ENCODE measurements at places on chromosomes 1 and 21.

GRCh38 chr1:101938681-101939080 lies 58.0 kb downstream of the OLFM3 start:
- no peak for DNase-seq

DNA sequence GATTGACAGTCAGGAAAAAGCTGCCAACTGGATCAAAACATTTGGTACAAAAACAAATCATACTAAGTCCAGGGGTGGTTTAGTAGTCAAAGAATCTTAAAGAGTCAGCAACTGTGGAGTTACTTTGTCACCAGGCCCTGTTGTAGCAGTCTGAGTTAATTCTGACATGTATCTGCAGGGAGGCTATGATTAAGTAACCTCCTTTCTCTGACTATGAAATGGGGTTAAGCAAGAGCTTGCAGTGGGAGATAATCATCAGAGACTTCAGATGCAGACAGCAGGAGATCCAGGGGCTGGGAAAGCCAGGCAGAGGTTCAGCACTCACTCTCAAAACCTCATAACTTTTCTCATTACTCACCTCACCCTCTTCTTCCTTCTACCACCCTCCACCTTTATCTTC lies 99.2 kb upstream of the BTG3 start:
- DNase-seq = no peak

DNA sequence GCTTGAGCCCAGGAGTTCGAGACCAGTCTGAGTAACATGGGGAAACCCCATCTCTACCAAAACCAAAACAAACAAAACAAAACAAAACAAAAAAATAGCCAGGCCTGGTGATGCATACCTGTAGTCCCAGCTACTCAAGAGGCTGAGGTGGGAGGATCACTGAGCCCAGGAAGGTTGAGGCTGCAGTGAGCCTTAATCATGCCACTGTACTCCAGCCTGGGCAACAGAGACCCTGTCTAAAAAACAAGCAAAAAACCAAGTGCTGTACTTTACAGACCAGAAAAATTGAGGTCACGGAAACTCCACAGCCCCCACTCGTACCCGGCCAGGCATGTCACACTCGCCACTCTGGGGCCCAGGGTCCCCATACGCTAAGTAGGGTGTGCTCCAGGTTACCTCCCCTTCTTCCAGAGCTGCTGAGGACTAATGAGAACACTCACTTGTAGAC lies 22.9 kb downstream of the ATP2B4 start:
- DNase-seq = no peak

- no peak for DNase-seq
Measured at GRCh38 chr1:69846267-69846666, 278.5 kb downstream of the LRRC7 start.

GRCh38 chr21:15506086-15506485 lies 223.7 kb upstream of the USP25 start:
- DNase-seq = no peak

- DNase-seq = no peak
Measured at GRCh38 chr1:219460896-219461815, 151.7 kb downstream of the ZC3H11B start.

DNA sequence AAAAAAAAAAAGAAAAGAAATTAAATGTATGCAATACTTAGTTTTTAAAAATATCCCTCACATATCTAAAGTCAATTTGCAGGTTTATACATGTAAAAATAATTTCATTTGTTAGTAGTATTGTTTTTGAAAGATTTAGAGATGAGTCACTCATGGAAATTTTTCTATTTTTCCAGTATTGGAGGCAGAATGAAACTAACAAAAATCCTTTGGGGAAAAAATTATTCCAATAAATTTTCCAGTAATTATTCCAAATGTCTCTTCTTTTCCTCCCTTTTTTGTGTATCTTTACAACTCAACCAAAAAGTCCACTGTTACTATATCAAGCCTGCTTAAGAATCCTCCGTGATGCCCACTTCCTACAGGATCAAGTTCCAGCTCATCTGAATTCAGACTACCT lies 29.9 kb downstream of the MPZL1 start:
- no peak for DNase-seq

DNA sequence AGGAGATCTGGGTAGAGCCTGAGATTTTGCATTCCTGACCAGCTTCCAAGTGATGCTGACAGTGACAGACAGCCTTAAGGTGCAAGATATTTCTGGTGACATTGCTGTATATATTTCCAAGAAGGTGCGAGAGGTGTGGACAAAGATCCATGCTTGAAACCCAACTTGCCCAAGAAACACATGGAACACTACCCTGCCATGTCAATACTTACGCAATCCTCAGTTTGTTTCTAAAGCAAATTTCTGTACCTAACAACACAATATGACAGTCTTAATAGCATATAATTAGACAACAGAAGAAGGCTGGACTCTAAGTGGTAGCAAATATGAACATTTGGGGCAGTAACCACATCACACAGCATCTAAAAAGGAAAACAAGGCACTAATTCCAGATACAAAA lies 260.4 kb downstream of the DSCAM start:
- no peak for DNase-seq

- DNase-seq = no peak
Measured at GRCh38 chr1:46643368-46643775, 24.8 kb downstream of the ATPAF1 start.

GRCh38 chr1:215022741-215023141 lies 59.8 kb upstream of the KCNK2 start:
- DNase-seq = no peak

GRCh38 chr1:107432108-107432507 lies 291.3 kb downstream of the NTNG1 start:
- DNase-seq = no peak

DNA sequence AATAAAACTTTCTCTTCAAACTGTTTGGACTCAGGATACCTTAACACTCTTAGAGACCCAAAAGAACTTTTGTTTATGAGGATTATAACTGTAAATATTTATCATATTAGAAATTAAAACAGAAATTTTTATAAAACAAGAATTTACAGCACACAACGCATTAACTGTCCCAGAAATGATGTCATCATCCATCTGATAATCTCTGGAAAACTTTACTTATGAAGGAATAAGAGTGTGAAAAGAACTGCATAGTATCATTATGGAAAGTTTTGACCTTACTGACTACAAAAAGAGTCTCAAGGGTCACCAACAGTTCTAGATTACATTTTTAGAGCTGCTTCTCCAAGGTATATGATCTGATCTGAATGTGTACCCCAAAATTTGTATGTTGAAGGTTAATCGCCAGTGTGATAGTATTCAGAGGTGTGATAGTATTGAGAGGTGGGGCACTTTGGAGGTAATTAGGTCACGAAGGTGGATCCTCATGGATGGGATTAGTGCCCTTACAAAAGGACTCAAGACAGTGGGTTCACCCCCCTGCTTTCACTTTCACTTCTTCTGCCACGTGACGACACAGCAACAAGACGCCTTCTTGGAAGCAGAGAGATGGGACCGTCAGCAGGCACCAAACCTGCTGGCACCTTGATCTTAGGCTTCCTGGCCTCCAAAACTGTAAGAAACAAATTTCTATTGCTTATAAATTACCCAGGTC lies 95.7 kb upstream of the NR5A2 start:
- DNase-seq = no peak

DNA sequence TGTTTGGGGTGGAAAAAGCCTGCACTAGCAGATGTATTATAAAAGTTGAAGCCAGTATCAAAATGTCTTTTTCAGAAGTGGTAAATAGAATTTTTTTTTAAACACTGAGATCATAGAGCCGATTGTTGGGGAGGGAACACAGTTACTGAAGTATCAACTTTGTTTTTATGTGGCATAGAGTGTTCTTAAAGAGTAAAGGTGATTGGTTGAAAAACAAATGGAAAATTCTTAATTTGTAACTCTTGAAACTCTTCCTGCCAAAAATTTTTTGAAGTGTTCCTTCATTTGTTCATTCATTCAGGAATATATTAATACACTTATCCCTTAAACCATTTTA lies 83.3 kb downstream of the DISP1 start:
- no peak for DNase-seq

DNA sequence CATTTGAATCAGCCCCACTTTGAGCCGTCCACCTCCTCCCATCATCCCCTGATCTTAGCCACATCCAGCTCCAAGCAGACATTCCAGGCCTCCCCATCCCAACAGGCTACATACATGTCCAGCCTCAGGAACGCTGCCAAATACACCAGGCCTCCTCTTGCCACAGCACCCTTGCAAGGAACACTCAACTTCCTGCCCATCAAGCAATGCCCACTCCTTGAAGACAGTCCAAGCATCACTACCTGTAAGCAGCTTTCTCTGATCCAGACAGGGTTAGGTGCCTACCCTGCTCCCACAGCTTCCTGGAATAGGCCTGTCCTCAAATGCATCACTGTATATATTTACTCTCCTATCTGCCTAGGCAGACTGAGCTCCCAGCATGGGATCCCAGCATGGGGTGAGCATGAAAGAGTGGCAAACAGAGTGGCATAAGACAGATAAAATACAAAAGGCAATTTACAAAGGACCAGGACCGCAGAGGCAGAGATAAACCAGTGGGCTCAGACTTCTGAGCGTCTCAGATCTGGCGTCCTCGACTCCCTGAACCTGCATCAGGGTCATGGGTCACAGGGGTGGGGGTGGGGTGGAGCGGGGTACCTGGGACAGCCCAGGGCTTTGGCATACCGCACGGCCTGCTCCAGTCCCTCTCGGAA lies 816 bp downstream of the HYI start:
- DNase-seq = no peak

- peak; percentile 35 for DNase-seq
Measured at GRCh38 chr21:41767606-41768436, 969 bp upstream of the RIPK4 start.

DNA sequence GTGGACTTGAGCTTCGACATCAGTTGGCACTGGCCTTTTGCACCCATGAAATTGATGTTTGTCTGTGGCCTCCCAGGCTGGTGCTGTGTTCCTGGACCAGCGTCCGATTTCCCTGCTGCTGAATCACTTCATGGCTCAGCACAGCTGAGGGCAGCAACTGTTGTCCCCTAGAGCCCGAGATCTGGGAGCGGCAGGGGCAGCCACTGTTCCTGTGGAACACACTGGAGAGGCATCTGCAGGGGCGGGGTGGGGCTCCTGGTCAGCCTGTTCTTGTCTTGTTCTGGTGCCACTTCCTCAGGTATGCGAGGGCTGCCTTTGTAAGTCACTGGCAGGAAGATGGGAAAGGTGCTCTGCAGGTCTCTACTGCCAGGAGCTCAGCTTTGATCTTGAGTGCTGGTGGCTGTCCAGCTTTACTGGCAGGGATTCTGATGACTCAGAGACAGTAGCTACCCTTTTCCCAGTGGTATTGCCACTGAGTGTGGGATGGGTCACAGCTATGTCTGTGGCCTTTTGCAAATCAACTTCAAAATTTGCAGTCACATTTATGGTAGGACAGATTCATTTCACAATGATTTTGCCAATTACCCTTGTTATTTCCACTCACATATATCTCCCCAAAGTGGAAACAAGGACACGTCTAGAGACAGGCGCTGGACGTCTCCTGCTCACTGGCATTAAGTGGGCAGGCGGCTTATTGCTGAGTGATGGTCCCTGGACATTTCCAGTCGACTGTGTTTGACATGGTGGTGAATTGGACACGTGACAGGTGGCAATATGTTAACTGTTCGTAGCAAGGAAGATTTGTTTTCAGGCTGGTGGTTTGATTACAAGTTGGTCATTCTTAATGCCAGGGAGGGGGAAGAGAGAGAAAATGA lies 15.3 kb downstream of the AGPAT3 start:
- DNase-seq = peak; percentile 43

DNA sequence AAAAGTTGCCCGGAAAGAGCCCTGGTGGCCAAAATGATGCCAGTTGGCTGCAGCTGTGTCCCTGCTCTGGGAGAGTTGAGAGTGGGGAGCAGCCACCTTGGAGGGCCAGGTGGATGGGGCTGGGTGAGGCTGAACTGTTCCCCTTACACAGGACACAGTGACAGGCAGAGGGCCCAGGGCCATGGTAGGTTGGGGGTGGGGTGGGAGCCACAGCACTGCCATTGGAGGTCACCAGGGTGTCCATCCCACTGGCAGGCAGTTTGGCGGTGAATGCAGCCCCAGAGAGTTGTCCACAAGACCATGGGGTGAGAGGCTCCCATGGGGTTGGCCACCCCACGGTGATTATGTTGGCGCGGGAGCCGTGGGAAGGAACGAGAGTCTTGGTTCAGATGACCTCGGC lies 87.7 kb downstream of the POFUT2 start:
- no peak for DNase-seq

- DNase-seq = no peak
Measured at GRCh38 chr1:40768146-40768990, 15.2 kb upstream of the KCNQ4 start.

DNA sequence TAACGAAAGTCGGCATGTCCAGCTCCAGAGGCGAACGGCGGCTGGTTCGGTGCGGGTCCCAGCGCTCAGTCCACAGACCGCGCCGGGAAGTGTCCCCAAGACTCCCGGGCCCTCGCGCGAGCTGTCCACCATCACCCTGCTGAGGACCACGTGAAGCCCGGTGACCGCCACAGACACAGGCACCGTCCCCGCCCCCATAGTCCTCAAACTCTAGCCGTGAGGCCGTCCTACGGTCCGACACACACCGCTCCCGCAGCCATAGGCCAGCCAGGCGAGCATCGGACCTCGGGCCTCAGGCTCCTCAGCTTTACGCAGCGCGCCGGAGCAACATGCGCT lies 535 bp downstream of the SETD4 start:
- DNase-seq = no peak

GRCh38 chr1:40641601-40642242 lies 23.8 kb downstream of the RIMS3 start:
- no peak for DNase-seq

DNA sequence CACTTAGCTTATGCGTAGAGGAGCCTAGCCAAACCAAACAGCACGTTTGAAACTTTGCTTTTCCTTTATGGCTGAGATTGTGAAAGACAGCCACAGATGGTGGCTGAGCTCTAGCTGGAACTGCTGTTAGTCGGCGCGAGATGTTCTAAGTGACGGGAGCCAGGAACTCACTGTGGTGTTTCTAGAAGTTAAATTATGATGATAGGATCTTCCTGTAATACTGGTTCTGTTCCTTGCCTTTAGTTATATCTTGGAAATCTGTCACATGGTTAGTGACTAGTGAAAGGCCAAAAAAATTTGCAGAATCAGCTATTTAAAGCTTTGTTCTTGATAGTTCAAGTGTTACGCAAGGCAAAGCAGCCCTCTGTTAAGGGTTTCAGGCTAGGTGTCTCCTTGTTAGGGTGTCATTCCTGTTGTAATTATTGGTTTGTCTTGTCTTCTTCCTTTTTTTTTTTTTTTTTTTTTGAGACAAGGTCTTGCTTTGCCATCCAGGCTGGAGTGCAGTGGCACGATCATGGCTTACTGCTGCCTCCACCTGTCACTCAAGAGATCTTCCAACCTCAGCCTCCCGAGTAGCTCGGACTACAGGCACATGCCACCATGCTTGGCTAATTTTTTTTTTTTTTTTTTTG lies 22.6 kb downstream of the AK4 start:
- peak; percentile 77 for DNase-seq

GRCh38 chr1:59601811-59602210 lies 212.9 kb upstream of the HOOK1 start:
- no peak for DNase-seq

- no peak for DNase-seq
Measured at GRCh38 chr1:51946300-51946699, 44.2 kb downstream of the RAB3B start.

Data from right hindlimb (tissue), 1 donor.